Activated naive CD4-positive, alpha-beta T cell treated with anti-CD3 and anti-CD28 coated beads, Interleukin-2, amount 50 U/mL, for 72 hours (primary cell): ENCODE measurements at places on chromosomes 3 and 15. TPM values are rescaled to one million over a fixed set of nuclear protein-coding genes. Genes with fewer than 3 reads are reported as not detected.

Gene USP13
- 6.5 TPM for total RNA-seq

Gene MIX23
- total RNA-seq, result 52.0 TPM

Gene COL6A5
- total RNA-seq, result not detected

Gene LSM3
- 20.5 TPM for total RNA-seq

Gene ZBED2
- 517 TPM for total RNA-seq

Gene OXTR
- total RNA-seq, result 3.6 TPM

Gene UNC13C
- not detected for total RNA-seq

DNA sequence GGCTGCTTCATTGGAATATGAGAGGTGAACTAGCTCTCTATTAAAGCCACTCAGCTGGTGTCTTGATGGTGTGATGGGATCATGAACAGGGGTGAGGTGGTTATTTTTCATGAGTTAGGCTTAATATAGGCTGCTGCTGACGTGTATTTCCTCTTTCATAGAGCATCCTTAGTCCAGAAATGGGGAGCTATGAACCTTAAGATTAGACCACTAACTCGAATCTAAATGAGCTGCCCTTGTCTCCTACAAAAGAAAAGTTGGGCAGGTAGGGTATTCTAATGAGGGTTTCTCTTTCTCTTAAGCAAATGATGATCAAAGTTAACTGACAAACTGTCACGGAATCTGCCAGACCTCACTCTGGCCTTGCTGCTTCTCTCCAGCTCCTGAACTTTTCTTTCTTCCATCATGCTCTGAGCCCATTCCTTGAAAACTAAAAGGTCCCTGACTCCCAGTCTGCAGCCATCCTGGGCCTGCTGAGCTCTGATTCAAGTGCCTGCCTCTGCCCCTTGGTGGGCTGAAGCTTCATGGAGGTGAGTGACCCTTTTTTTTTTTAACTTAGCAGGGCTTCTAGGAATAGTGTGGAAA, at the start of gene TRIM69:
Gene TRIM69, plus strand, starts transcription at position 348 of the 585 bp plus-strand sequence. Its CDS starts 177 bp downstream, at position 525.
- no peak for DNase-seq

DNA sequence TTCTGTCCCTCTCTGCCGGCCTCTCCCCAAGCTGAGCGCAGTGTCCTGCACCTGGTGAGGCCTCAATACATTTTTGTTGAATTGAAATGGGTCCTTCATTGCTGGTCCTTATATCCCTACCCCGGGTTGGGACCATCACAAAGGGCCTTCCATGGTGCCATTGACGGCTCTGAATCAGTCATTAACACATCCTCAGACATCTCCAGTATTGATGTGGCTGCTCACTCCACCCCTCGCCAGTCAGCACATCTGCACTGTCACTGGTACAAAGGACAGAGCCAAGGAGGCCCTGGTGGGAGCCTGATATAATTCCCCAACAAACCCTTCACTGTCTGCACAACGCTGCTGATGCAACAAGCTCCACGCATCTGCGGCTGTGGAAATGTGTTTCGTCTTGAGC, 191.6 kb upstream of the TOPAZ1 start:
- DNase-seq, result no peak

DNA sequence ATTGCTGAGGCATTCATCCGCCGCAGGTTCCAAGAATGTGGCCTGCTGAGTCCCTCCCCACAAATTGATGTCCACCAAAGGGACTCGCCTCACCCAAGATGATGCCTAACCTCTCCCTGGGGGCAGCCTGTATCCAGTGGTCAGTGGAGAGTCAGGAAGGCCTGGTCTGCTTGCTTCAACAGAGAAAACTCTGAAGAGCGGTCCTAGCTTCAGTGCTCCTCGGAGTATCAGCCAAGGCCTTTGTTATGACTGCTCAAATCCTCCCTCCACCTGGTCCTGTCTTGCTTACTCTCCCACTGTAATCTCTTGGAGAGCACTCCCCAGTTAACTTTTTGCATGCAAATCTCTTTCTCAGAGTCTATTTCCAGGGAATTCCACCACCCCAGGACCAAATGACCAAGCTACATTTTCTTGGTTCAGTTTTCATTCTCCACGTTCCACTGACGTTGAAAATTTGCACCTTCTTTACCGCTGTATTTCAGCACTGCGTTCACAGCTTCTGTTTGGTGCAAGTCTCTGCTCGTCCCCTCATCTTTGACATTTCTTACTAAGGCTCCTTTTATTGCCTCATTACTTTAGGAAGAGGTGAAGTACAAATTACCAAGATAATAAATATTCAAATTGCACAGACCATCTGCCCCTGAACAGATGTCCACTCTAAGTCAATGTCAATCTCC, 22.3 kb downstream of the CMTM7 start:
- no peak for DNase-seq

- DNase-seq, result no peak
Observed at GRCh38 chr3:63228677-63229076, 49.4 kb upstream of the SYNPR start.

GRCh38 chr15:64187396-64188191, 24.8 kb upstream of the PPIB start:
- no peak for DNase-seq

DNA sequence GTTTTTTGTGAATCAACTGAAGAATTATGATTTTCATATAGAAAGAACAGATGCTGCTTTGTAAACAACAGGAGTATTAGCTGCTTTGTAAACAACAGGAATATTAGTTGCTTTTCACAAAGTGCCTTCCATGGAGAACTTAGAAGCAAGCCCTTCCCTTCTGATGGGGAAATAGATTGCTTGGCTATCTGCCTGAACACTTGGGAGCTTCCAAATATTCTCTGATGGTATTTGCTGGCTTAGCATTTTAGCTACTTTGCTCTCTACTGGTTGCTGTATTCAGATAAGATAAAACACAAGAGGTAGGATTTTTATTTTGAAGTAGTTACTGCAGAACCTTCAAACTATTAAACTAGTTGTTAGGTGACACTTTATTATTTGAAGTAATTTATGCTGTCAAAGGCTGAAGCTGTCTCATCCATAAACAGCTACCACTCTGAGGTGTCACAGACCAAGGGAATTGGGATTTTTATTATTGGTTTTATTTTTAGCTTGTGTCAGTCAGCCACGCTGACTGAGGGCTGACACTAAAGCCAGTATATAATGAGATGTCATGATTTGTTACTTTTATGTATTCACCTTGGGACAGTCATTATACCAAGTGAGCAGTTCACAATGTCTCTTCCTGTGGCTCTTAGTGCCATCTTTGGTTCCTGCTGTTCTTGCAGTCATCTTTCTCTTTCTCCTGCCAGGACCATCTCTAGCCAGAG, 50.0 kb downstream of the ZIC1 start:
- no peak for DNase-seq

DNA sequence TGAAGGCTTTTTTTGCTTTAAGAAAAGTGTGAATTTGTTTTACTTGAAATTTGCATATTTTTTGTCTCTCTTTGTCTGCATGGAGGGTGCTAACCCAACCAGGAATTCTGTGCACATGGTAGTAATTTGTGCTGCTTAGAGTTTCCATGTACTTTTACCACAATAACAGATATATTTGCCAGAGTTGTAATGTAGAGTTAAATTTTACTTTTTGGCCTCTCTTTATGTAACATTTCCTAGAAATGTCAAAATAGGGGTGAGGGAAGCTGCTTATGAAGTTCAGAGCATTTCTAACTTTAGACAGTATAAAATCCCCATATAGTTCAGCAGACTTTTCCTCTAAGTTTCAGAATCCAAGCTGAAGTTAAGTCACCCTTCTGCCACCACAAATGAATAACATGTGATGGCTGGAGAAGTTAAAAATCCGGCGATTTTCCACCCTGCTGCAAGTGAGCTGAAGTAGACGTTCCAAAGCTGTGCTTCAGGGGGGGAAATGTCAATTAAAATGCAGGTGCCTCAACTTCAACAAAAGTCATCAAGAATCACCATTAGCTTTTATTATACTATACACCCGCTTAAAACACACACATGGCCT, 385.7 kb upstream of the NR2F2 start:
- DNase-seq, result no peak

- no peak for DNase-seq
Observed at GRCh38 chr3:189270248-189270832, 98.6 kb downstream of the TPRG1 start.

GRCh38 chr3:115648559-115648958, 25.2 kb downstream of the GAP43 start:
- no peak for DNase-seq

GRCh38 chr15:27342991-27343390, 372.0 kb downstream of the GABRG3 start:
- no peak for DNase-seq

DNA sequence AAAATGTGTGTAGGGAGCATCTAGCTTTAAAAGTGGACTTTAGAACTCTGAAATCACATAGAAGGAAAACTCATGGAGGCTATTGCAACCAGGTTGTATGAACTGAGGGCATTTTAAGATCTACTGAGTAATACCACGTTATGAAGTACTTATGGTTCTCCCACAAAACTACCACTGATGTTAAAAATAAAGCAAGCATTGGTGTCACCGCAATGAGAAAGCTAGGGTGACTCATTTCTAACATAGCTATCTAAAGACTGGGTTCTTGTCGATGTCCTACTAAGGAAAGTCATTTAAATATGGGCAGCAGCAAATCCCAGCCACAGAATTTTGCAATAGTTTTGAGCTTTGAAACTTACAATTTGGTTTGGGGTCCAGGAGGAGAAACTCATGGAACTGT, 584.8 kb downstream of the DIPK2A start:
- no peak for DNase-seq

DNA sequence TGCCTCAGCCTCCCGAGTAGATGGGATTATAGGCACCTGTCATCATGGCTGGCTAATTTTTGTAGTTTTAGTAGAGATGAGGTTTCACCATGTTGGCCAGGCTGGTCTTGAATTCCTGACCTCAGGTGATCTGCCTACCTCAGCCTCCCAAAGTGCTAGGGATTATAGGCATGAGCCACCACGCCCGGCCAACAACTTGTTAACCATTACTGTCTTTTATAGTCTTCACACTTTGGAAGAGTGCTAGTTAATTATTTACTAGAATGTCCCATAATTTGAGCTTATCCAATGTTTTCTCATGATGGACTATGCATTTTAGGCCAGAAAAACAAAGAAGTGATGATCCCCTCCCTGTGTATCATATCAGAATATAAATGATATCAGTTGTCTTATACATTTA, 288.6 kb upstream of the CBLB start:
- no peak for DNase-seq

- DNase-seq, result no peak
Observed at GRCh38 chr3:63364910-63365309, 86.8 kb downstream of the SYNPR start.

GRCh38 chr3:66592016-66592761, 91.4 kb upstream of the LRIG1 start:
- no peak for DNase-seq

- no peak for DNase-seq
Observed at GRCh38 chr3:69141313-69141712, 18.9 kb upstream of the LMOD3 start.

DNA sequence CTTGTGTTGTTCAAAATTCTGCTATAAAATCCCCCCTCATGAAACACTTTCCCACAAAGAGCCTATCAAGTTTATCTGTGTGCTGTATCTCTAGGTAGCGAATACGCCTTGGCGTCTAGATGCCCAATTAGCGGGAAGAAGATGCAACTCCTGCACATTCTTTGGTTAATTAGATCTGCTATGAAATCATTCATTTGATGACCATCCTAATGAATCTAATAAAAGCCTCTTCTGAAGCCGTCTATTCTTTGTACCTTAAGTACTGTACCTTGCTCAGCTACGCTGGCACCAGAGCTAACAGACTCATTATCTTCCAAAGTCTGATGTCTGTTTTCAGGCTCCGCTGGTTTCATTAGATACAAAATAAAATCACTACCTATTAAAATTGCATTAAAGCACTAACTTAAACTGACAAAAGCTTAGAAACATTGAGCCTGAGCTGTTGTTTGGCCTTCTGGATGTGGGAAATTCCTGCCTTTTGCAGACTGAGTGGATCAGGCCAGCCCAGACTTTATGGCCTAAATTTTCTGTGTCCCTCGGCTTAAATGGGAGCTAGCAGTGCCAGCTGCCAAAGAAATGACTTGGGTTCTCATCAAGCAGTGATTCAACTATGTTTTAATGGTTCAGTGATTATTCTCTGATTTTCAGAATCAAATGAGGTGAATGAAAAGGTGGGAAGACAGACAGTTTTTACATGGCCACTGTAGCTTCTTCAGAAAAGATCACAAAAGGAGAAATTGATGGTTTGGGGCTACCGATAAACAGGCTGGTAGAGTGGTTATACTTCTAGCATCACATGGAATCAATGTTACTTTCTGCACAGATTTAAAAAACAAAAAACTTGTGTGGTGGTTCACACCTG, 28.4 kb upstream of the CHST2 start:
- DNase-seq, result no peak

- no peak for DNase-seq
Observed at GRCh38 chr3:46408853-46409252, 1.8 kb downstream of the CCRL2 start.

DNA sequence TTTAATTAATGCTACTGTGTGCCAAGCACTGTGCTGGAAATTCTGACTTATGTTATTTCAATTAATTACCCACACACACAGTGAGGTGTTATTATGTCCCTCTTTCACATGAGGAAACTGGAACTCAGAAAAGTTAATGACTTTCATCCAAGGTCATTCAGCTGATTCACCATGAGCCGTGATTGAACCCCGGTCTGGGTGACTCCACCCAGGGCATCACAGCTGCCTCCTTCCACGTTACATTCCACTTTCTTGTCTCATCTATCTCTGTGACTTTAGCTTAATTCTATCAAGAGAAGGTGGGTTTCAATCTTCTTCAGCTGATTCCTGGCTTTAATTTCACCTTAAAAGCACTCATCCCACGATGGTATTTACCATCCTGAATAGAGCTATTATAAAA, 16.3 kb downstream of the SRGAP3 start:
- no peak for DNase-seq

GRCh38 chr15:99574048-99574447, 8.3 kb downstream of the MEF2A start:
- DNase-seq, result no peak

DNA sequence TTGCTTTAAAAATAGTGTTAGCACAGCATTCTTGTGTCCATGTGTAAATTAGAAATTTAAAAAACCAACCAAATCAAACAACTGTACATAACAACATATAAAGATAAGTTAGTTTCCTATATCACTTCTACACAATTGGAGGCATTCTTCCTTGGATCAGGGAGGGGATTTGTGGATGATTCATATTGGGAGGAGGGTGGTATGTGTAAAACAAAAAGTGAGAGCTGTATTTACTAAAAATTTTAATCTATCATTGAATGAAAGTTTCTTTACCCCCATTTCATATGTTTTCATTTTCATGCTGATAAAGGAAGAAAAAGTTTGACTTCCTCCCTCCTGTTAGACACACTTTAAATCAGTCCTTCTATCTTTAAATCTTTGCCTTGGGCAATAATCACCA, 325.0 kb downstream of the SATB1 start:
- no peak for DNase-seq

DNA sequence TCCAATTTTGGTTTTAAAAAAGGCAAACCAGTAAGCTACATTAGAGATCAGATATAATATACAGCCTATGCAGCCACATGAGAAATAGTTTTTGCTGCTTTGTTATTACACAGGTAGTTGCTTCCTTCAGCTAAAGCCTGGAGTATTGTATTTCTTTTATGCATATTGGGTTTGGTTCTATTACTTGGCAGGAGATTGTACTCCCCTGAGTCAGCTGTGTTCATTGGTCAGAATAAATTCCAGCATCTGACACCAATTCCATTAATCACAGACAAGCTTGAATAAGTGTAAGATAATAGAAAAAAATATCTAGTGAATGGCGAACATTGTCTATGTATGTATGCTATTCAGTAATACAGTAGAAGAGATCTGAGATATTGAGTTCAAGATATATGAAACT, 26.1 kb upstream of the ZCWPW2 start:
- DNase-seq, result no peak

GRCh38 chr3:117885011-117885441, 1149.6 kb downstream of the IGSF11 start:
- no peak for DNase-seq
